ENCODE measurements at places on chromosomes 3 and 15.

DNA sequence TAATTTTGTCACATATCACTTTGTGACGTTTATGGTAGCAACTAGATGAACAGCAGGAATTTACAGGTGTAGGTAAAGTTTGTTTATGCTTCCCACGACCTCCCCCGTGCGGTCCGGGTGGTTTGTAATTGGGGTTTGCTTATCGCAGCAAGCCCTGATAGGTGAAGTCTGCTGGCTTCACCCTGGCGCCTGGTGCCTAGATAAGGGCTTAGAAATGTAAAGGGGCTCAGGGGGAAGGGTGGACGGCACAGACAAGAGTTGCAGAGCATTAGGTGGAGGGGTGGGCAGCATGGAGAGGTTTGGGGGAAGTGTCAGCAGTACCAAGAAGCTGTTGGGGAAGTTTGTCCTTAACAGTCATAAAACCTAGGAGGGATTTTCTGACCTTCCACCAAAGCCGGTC lies 108.1 kb upstream of the RNF7 start:
- DNase-seq: no peak

GRCh38 chr3:99506-99905 lies 97.1 kb upstream of the CHL1 start:
- DNase-seq: no peak

GRCh38 chr15:39397883-39398282 lies 183.0 kb upstream of the THBS1 start:
- DNase-seq: no peak

- no peak for DNase-seq
Observed at GRCh38 chr15:74716651-74717050, 8.7 kb downstream of the CYP1A1 start.

DNA sequence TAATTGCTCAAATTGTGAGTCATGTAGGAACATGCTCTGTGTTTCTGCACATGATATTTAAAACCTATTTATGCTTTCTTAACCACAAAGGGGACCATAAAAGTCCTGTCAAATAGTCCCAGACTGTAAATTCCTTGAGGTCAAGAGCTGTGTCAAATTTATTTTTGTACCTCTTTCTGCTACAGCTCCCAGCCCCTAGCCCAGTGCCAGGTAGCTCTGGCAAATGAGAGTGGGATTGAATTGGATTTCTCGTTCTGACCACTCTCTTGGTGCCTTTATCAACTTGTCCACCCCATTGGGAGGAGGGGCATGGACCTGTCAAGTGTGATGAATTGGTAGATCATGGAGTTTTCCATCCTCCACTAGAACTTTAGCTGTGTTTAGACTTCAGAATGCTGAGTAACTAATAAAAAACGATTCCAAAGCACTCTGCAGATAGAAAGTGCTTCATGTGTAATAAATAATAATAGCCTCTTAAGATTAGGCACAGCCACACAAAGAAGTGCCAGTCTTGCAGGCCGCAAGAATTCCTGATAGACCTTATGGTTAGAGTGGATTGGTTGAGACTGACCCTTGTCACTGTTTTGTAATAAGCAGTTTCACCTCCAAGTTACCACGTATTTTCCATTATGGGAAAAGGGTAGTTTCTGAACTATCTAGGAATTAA lies 120.4 kb downstream of the LPP start:
- no peak for DNase-seq

DNA sequence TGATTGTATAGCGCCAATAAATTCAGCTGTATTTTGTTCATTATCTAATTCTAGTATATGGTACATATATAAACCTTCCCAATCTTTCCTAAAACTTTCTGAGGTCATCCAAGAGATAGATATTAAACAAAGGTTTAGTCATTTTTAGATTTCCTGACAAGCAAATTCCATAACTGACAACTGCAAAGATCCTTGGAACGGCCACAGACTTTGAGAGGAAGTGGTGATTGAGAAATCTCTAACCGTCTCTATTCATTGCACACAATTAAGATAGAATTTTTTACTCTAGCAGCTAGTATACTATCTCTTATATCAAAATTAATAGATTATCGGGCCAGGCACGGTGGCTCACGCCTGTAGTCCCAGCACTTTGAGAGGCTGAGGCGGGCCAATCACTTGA lies 4.7 kb downstream of the CSNK1G1 start:
- DNase-seq: no peak

GRCh38 chr3:29955413-29955812 lies 651.0 kb upstream of the TGFBR2 start:
- DNase-seq: no peak

DNA sequence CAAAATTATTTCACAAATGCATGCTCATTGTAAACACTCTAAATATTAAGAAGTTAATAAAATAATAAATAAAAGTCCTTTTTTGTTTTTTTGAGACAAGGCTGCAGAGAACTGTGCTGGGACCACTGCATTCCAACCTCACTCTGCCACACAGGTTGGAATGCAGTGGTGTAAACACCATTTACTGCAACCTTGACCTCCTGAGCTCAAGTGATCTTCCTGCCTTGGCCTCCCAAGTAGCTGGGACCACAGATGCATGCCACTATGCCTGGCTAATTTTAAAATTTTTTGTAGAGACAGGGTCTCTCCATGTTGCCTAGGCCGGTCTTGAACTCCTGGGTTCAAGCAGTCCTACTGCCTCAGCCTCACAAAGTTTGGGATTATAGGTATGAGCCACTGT lies 578.4 kb downstream of the ZIC1 start:
- DNase-seq: no peak

DNA sequence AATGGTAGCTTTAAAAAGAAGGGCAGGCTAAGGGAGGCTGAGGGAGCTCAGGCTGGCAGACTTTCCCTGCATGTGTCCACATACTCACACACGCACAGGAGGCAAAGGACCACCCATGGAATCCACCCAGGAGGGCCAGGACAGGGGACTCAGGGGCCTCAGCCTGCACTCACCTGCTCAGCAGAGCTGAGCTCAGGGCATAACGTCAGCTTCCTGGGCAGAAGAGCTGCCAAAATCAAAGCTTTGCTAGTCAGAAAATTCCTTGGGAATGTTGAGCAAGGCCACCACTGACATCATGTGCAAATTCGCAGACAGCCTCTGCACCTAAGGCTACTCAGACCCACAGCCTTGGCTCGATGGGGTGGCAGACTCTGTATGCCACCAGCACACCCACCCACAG lies 16.4 kb upstream of the ALAS1 start:
- DNase-seq: no peak

GRCh38 chr3:140843656-140844055 lies 98.0 kb upstream of the SLC25A36 start:
- DNase-seq: no peak

Data from cortex of kidney (tissue), 1 donor.